ENCODE measurements at places on chromosomes 6 and 20.

DNA sequence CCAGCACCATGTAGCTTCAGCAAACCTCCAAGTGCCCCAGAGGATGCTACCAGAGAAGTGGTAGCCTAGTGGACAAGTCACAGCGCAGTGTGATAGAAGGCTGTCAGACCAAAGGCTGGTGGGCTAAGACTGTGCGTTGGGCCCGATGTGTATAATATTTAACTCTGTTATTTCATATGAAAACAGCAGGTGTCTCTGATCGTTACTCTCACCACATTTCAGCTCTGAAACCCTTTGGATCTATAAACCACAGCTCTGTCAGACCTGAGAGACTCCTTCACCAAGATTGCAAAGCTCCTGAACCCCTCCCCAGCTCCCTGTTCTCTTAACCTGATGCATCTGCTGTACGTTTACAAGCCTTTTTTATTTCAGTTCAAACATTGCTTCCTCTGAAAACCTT lies 43.8 kb downstream of the ISM1 start:
- no peak for DNase-seq

DNA sequence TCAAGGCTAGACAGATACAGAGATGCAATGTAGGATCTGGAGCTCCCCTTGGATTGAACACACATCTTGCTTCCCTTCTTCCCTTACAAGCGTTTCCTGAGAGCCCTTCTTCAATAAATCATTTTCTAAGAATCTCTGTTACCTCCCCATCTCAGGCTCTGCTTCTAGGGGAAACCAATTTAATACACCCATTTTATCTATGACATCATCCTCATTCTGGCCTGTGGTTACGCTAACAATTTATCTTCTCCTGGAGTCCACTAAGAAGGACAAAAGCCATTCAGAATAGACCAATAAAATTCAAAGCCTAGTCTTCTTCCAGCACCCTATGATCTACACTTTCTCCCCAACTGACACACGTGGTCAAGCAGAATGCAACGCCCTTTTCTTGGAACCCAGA lies 390.1 kb downstream of the PLCB1 start:
- no peak for DNase-seq

GRCh38 chr20:23257106-23257761 lies 93.4 kb upstream of the NXT1 start:
- no peak for DNase-seq

DNA sequence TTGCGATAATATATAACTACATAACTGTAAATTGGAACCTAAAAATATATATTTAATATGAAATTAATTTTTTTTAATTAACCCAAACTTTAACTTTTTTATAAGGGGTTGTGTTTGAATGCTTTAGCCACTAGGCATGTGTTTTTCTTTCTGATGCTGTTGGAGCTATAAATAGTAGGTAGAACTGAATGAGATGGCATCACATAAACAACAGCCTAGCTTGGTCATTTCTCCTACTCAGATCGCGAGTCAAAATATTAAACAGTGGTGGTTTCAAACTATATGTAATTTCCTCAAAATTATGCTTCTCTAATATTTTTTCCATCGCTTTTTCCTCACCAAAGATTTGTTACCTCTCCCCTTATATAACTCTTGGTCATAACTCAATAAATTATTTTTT lies 243.2 kb downstream of the ARID1B start:
- no peak for DNase-seq

DNA sequence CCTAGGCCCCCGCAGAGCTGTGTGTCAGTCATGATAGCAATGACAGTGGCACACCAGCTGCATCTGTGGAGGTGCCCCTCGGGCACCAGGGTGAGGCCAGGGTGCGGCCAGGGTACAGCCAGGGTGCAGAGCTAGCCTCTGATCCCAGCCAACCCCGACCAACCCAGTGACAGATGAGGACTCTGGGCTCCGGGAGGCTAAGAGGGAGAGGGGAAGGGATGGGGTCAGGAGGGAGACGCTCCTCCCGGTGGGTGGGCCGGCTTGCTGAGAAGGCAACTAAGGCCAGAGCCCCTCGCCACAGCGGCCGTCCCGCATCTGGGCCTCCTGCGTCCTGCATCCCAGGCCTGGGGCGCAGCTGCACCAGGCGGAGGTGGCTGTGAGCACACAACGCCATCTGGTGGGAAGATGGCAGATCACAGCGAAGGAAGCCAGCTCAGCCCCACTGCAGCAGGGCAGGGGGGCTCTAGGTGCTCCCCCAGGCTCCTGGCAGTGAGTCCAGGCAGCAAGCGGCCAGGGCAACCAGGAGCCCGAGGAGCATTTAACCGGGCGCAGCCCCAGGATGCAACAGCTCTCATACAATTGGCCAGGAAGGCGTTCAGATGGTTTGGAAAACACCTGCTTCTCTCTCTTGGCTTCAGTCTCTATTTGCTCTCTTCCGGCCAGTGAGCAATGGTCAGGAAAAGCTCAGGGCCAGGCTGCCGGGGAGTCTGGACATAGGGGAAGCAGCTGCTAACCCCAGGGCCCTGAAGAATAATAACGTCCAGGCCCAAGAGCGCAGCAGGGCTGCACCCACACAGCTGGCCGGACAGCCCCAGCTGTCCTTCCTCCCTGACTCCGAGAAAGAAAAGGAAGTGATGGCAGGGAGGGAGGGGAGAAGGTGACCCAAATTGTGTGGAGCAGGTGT lies 169.4 kb downstream of the TAF4 start:
- peak; percentile 27 for DNase-seq

GRCh38 chr6:45881705-45882467 lies 133.8 kb downstream of the CLIC5 start:
- DNase-seq, result no peak

DNA sequence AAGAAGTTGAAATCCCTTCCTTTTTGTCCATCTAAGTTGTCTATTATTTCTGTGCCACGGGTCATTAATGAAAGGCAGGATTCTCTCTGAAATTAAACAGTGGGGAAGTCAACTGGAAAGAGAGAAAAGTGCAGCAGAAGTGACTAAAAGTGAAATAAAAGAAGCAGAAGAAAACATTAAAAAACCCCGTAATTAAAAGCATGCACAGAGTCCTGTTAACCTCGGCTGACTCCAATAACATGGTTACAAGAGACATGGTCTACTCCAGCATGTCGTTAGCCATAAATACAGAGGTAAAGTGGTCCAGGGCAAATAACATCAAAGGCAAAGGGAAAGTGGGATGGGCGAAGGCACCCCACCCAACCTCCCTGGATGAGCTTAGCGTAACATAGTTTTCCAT lies 13.0 kb upstream of the MOXD1 start:
- DNase-seq, result no peak

- no peak for DNase-seq
These were observed 143.2 kb upstream of the ZNF217 start for GRCh38 chr20:53736757-53737395.

GRCh38 chr20:9051508-9051907 lies 17.4 kb upstream of the PLCB4 start:
- no peak for DNase-seq

- no peak for DNase-seq
These were observed 36.3 kb downstream of the KIF25 start for GRCh38 chr6:168033791-168034190.

DNA sequence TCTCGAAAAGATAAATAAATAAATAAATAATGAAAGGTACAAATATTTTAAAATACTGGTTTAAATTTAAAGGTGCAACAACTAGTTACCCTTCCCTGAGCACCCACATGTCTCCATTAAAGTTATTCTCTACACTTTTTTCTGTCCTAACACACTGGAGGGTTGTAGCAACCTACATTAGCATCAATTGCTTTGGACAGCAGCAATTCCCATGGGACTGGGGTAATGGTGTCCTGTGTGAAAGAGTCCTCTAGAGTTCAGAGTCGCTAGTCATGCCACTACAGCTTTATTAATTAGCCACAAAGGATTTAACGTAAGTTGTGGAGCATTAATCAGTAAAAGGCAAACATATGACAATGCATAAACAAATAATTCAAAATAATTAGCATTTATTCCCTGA lies 14.1 kb upstream of the CD24 start:
- DNase-seq, result no peak

- no peak for DNase-seq
These were observed 485.6 kb upstream of the SYNCRIP start for GRCh38 chr6:86128130-86128814.

DNA sequence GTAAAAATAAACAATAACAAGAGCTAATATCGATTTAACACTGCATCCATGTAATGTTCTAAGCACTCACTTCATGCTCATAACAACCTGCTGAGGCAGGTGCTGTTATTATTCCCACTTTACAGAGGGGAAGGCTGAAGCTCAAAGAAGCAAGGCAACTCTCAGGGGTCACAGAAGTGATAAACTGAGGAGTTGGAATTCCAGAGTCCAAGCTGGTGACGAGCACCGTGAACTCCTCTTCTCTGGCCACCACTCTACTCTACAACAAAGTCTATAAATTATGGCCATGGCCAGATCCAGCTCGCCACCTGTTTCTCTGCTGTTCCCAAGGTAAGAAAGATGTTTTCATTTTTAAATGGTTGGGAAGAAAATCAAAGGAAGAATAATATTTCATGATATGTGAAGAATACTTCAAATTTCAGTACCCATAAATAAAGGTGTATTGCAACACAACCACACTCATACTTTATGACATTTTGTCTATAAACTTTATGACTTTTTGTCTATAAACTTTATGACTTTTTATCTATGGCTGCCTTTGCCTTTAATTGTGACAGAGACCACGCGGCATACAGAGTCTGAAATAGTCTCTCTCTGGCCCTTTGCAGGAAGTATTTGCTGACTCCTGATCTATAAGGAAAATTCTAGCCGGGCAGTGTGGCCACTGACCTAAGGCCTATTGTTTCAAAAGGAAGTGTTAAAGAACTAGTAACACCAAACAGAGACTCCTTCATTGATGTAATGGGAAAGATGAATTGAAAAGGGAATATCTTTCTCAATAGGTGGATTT lies 113.2 kb upstream of the KCNG1 start:
- no peak for DNase-seq

DNA sequence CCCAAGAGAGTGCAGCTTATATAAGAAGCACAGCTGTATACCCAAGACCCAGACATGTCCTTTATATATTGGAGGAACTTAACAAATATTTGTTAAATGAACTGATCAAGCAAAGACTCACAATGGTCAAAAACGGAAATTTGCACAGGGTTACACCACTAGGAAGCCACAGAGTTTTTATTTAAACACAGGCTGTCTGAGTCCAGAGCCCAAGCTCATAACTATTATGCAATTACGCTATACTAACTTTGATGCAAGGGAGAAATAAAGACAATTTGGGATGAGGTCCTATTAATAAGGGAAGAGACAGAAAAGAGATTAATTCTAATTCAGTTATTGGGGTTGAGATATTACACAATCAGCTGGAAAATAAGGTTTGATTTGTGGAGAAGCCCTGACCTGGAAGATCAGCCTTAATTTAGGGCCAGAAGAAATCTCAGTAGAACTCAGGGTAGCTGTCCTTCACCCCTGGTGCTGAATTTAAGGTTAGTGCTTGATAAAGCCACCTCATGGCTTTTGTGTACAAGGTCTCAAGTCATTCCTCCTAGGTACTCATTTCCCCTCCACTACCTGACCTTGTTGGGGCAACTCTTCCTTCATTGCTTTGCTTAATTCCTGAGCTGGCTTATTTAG lies 10.5 kb upstream of the ZNF334 start:
- DNase-seq, result no peak

DNA sequence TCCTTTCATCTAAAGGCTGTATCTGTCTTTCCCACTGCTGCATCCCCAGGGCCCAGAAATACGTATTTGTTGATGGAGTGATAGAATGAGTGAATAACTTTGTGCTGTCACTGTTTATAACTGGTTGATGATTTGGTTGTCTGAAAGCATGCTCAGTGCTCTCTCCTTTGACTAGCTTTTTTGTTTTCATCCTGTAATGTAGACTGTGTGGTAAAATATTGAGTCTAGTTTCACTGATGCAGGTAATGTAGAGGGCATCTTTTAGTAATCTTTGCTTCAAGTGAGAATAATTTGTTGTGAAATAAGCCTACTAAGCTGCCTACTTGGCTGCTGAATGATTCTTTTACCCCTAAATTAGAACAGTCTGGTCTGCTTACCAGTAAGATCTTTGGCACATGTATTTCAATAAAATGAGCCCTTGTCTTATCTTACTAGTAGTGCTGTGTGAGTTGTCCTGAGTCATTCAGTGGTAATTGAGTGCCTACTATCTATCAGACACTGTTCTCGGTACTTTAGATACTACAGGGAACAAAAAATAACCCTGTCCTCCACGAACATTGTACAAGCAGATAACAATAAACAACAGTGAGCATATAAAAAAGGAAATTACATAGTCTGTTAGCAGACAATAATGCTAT lies 39.9 kb downstream of the MAPK14 start:
- DNase-seq, result no peak

GRCh38 chr6:151647976-151648639 lies 154.3 kb downstream of the CCDC170 start:
- no peak for DNase-seq

- DNase-seq, result peak; percentile 35
These were observed 197.7 kb downstream of the BCAS1 start for GRCh38 chr20:53872561-53873229.

- no peak for DNase-seq
These were observed 39.5 kb upstream of the VAPB start for GRCh38 chr20:58349570-58349969.

DNA sequence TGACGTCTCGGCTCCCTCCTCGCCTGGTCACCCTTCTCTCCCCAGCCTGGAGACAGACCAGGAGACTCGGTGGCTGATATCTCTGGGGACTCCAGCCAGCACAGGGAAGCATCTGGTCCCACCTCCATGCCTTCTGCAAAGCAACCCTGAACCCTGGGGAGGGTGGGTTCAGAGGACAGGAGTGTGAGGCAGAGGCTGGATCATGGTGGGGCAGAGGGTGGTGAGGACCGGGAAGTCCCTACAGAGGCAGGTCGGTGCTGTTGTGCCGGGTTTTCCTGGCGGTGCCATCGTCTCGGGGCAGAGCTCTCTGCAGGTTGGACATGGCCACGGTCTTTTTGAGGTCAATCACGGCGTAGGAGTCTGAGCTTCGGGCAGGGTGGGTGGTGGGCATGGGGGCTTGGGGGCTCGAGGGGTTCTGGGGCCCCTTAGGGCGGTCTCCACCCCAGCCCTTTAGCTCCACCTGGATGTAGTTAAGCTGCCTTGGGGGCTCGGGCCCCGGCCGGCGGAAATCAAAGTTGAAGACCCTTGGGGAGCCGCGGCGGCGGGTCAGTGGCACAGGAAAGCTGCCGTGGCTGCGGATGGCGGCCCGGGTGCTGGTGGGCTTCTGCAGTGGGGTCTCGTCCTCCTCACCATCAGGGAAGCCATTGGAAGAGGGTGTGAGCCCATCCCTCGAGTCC lies 9.2 kb downstream of the FRS3 start:
- DNase-seq, result no peak

- peak; percentile 27 for DNase-seq
These were observed 80.2 kb downstream of the GMPR start for GRCh38 chr6:16318538-16318937.

GRCh38 chr6:33172688-33173534 lies 19.4 kb downstream of the COL11A2 start:
- DNase-seq, result no peak

DNA sequence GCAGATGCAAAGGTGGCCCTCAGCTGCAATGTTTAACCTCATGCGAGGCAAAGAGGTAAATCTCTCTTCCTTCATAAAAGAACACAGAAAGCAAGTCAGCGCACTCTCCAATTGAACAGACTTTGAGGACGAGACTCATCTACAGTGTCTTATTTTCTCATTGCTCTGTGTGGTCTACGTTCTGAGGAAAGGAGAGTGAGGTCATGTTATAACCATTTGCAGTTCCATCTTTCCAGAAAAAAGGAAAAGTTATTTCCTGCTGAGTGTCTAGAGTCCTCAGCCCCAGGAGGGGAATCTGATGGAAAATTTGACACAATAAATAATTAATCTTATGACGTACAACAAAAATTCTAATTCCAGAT lies 35.6 kb upstream of the THBS2 start:
- no peak for DNase-seq
